NCI-H1092 treated with DMSO at 0.1 percent for 48 hours (cell line): ENCODE measurements at places on chromosomes 16 and 17.

DNA sequence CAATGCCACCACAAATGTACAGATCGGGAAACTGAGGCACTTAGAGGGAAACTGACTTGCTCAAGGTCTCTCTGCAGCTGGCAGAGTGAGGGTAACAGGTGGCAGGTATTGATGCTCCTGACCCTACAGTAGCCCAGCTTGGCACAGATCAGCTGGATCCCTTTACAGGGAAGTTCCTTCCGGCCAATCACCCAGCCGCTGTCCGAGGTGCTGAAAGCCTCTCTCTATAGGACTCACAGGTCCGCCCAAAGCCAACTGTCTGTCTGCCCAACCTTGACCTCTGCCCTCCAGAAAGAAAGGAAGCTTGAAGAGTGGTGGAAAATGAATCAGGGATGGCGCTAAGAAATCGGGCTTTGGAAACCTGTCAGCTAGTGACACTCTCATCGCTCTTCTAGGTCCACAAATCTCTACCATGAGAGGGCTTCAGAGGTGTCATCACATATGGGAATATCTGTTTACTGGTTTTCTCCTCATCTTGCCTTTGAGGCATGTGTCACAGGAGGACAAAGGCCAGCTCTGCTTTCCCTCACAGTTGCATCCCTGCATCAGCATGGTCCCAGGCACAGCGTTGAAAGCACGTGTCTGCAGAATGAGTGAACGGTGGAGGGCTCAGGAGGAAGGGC is 246.2 kb downstream of the KATNIP start:
- no peak for DNase-seq

DNA sequence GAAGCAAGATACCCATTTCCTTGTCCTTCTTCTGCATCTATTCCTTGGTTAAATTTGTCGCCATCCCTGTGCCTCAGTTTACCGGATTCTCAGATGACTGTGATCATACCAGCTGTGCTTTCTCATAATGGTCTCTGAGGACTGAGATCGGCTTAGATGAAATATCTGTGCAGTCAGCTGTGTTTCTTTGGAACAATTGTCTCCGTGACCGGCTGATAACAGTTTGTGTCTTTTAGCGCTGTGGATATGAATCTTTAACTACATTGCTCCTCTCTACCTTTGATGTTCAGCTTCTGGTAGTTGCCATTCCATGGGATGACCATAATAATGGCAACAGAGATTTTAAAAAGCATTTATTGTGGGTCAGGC is 473 bp downstream of the FTO start:
- DNase-seq: no peak

- DNase-seq: no peak
Observed at GRCh38 chr17:37025847-37026530, 77.2 kb downstream of the AATF start.

DNA sequence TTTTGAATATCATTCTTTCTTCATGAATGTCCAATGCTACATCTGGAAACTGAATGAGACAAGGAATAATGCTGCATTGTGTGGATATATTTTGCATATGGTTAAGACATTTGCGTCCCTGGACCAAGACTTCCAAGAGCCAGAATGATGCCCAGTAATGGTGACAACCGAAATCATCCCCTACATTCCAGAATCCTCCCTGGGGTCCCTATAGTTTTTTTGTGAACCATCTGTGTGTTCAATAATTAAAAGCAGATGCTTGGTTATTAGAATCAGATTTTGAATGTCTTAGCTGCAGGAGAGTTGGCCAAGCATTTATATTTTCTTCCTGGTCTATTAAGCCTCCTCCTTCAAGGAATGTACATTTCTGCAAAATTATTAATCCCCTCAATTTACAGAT is 426.7 kb upstream of the CDH8 start:
- no peak for DNase-seq

- DNase-seq: no peak
Observed at GRCh38 chr17:72913142-72913682, 179.3 kb downstream of the SLC39A11 start.

GRCh38 chr16:27323781-27324561 is 10.2 kb downstream of the IL4R start:
- no peak for DNase-seq

DNA sequence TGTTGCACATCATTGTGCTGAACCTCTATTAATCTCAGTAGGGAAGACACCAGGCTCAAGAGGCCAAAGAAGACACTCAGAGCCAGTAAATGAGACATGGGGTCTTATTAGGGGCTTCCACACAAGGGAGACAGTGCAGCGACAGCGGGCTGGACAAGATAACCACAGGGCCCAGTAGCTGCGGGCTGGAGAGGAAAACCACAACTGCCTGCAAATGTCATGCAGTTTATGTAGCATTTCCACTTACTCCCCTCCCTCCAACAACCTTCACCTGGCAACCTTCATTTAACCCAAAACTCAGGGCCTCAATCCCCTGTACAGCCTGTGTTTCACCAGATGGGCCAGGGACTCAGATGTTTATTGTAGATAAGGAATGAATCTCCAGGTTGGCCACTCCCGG is 185.6 kb downstream of the UTP18 start:
- no peak for DNase-seq

GRCh38 chr16:67846063-67846319 is 742 bp upstream of the NUTF2 start:
- no peak for DNase-seq

- DNase-seq: no peak
Observed at GRCh38 chr17:69945698-69946185, 129.3 kb upstream of the KCNJ16 start.

- DNase-seq: peak; percentile 72
Observed at GRCh38 chr16:11112723-11113348, 143.2 kb downstream of the SOCS1 start.

- no peak for DNase-seq
Observed at GRCh38 chr16:65961476-65962143, 404.9 kb upstream of the CDH5 start.

- DNase-seq: no peak
Observed at GRCh38 chr16:1859650-1860049, 12.3 kb downstream of the MEIOB start.

DNA sequence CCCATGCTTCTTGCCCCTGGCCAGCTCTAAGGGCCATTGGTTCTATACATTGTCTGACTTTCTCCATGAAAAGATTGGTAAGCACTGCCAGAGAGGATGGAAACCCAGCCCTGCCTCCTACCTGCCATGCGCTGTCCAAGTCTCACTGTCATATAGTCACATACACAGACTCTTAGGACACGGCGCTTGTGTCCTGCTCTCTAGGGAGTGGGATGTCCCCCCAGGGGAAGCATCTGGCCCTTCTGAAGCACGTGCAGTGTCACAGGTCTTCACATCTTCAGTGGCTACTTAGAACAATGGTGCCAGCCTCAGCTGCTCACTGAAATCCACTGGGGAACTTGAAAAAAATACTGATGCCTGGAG is 38.7 kb downstream of the MYO18A start:
- no peak for DNase-seq

GRCh38 chr17:77744066-77744988 is 214.2 kb upstream of the TNRC6C start:
- DNase-seq: no peak

- no peak for DNase-seq
Observed at GRCh38 chr16:85768199-85768598, 17.3 kb upstream of the C16orf74 start.

DNA sequence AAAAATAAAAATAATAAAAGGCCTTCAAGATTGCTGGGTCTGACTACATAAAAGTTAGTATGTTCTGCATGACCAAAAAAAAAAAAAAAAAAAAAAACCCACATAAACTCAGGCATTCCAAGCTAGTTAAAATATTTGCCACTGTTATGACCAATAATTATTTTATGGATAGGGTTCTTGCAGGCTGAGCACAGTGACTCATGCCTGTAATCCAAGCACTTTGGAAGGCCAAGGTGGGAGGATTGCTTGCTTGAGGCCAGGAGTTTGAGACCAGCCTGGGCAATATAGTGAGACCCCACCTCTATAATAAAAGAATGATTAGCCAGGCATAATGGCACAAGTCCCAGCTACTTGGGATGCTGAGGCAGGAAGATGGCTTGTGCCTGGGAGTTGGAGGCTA is 8.1 kb downstream of the SCNN1B start:
- DNase-seq: no peak

GRCh38 chr16:57192720-57193486 is 6.8 kb downstream of the RSPRY1 start:
- no peak for DNase-seq

GRCh38 chr16:56409195-56409594 is 16.1 kb downstream of the AMFR start:
- no peak for DNase-seq

DNA sequence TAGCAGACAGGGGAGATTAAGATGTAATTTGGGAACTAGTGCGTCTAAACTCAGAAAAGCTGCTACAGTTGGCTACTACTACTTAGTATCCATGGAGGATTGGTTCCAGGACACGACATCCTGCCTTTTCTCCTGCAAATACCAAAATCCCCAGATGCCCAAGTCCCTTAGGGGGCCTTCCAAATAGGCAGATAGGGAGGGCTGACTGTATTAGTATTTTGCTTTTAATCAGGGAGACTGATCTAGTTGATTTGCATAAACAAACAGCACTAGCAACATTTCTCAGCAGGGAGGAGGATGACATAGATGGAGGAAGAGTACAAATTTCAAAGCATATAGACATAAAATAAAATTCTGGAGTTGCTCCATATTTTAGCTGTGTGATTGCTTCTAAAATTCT is 621.6 kb upstream of the GOT2 start:
- DNase-seq: no peak

DNA sequence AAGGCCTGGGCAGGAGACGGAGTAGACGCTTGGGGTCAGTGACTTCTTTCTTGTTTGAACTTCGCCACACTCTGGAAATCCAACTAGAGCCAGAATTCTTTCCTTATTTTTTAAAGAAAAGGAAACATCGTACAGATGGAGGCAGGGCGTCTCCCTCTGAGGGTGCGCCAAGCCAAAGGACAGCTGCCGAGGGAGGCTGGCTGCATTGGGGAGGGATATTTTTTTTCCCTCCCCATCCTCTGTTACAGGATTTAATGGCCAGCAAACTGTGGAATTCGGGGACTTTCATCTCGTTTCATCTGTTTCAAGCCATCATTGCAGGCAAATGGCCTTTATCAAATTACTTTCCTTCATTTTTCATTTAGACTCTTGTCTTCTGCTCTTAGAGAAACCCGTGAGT is 15.9 kb downstream of the CDK5R1 start:
- no peak for DNase-seq

- no peak for DNase-seq
Observed at GRCh38 chr17:38654411-38655398, 20.1 kb downstream of the EPOP start.

DNA sequence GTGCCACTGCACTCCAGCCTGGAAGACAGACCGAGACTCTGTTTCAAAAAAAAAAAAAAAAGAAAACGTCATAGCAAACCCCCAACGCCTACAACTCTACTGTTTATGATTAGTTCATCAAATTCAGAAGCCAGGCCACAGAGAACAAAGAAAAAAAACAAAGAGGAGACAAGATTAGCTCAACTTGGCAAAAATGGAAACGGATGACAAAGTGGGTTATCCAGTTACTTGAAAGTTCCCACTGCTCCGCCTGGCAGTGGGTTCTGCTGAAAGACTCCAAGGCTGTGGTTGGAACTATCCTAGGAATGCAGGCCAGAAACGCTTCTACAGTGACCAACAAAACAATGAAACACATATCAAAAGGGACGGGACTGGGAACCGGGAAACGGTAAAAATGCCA is 53.1 kb downstream of the MRM3 start:
- no peak for DNase-seq

- DNase-seq: no peak
Observed at GRCh38 chr17:58377093-58377601, 25.1 kb upstream of the SUPT4H1 start.

DNA sequence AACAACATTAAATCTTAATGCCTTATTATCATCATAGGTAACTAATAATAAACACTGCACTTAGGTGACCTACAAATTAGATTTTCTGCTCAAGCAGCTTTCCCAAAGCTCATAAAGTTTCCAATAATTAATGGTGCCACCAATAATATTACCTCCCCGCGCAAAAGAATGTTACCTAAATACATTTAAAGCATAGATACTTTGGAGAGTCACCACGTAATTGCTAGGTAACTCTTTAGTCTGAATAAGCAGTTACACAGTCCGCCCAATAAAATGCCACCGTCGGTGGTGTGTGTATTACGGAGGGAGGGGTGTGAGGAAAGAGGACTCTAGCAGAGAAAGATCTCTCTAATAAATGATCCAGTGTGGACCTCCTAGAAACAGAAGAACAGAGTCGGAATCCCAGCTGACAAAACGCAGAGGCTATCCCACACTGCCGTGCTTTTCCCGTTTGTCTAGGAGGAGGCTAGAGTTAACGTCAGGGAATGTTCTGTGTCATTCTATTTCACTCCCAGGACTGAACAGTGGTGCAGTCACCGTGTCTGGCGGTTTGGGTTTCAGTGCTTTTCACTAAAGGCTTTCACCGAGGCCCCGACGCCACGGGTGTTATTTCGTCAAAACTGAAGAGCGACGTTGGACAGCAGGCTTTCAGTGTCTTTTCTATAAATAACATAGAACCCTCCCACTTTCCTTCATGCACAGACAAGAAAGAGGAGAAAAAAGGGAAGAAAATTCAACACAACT is 630 bp downstream of the RNFT1 start:
- peak; percentile 48 for DNase-seq

DNA sequence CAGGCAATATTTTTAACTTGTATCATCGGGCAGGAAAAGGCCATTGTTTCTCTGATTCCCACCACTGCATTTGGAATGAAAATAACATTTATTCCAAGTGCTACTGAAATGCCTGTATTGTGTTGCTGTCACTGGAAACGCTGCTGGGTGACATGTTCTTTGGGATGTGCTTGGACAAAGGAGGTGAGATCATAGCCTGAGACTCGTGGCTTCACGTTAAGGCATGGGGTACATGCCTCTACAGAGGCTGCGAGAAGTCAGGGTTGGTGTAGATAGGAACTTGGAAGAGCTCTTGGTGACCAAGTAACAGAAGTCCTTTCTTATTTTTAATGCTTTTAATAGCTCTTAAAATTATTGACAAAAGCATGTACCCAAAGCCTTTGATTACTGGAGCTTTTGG is 58.8 kb upstream of the MAF start:
- DNase-seq: no peak

GRCh38 chr16:78920621-78921020 is 679.9 kb downstream of the MAF start:
- DNase-seq: no peak

GRCh38 chr16:58628845-58629732 is 537 bp downstream of the CNOT1 start:
- DNase-seq: peak; percentile 75

DNA sequence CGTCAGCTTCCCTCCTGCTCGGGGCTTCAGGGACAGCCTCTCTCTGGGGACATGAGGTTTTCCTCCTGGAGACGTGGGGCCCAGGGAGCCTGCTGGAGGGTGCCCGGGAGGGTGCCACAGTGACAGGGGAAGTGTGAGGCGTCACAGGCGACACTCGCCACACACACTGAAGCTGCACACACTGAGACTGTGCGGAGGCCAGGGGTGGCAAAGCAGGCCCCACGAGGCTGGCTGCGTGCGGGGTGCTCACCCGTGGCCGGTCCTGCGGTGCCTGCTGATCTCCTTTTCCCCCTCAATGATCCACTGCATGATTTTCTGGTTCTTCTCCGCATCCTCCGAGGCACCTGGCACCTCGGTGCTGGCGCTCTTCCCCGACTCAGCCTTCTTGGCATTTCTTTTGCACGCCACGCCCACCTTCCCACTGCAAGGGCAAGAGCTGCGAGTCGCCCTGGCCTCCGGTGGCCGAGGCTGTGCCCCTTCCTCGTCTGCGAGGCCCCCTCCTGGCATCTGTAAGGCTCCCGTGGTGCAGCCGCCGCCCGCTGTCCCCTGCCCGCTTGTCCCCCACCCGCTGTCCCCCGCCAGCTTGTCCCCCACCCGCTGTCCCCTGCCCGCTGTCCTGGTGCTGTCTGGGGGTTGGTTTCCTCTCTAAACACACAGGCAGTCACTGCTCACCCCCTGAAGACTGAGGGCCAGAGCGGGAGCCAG is 14.0 kb downstream of the PDIA2 start:
- DNase-seq: no peak
